ENCODE measurements at places on chromosomes 5 and 9. TPM values are rescaled to one million over a fixed set of nuclear protein-coding genes. Genes with fewer than 3 reads are reported as not detected.

ZNF354C gene
- total RNA-seq = 55.0 TPM

CCDC180 gene
- total RNA-seq = 9.8 TPM

ADAMTS16 gene
- 3.7 TPM for total RNA-seq

FRRS1L gene
- total RNA-seq = 66.9 TPM

- no peak for DNase-seq
Observed at GRCh38 chr9:135353935-135354334, 125.6 kb upstream of the PPP1R26 start.

DNA sequence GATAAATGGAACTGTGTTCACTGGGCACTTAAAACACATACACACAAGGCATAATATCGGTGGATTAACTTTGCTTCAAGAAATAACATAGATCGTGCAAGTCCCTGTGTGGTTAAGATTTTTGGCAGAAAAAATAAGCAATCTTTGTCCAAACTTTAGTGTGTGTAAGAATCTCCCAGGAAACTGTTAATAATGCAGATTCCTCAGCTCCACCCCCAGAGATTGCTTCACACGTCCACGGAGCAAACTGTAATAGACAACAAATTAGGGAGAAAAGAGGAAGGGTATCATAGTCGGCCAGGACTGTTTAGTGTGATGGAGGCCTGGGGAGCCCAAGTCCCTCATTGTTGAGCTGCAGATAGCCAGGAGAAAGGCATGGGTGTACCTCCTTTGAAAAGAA, 84.8 kb downstream of the PJA2 start:
- no peak for DNase-seq

DNA sequence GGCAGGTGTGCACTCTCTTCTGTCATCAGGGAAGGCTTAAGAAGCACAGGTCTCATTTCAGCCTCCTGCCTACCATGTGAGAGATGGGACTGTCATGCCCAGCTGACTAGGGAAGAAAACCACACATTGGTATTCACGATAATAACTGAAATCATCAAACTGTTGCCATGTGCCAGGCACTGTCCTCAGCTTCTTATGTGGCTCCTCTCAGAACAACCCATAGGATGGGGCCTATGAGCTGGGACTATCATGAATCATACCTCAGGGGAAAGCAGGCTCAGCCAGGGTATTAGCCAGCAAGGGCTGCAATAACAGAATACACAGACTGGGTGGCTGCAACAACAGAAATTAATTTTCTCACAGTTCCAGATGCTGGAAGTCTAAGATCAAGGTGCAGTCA, 3.3 kb downstream of the AFAP1L1 start:
- no peak for DNase-seq

All from frontal cortex (tissue), 4 donors.